Stimulated activated CD8-positive, alpha-beta memory T cell treated with anti-CD3 and anti-CD28 coated beads, Interleukin-7, amount 100 ng/mL, for 1 hour (primary cell): ENCODE measurements at places on chromosomes 6 and 20.

DNA sequence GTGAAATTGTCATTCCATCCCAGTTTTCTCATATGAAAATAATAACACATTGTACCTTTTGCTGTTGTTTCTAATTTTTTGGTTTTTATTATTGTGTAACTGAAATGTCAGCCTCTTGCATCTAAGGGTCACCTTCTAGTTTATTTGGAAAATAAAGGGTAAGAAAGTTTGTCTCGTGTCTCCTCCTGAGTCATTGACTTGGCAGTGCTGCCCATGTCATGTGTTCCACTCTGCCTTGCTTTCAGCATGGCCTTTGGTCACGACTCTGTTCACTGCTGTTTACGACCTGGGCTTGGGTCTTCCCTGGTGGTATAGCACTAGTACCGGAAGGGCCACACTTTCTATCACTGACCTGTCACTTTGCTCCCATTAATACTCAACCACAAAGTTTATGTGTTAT lies 171.4 kb upstream of the RSPO3 start:
- no peak for DNase-seq

DNA sequence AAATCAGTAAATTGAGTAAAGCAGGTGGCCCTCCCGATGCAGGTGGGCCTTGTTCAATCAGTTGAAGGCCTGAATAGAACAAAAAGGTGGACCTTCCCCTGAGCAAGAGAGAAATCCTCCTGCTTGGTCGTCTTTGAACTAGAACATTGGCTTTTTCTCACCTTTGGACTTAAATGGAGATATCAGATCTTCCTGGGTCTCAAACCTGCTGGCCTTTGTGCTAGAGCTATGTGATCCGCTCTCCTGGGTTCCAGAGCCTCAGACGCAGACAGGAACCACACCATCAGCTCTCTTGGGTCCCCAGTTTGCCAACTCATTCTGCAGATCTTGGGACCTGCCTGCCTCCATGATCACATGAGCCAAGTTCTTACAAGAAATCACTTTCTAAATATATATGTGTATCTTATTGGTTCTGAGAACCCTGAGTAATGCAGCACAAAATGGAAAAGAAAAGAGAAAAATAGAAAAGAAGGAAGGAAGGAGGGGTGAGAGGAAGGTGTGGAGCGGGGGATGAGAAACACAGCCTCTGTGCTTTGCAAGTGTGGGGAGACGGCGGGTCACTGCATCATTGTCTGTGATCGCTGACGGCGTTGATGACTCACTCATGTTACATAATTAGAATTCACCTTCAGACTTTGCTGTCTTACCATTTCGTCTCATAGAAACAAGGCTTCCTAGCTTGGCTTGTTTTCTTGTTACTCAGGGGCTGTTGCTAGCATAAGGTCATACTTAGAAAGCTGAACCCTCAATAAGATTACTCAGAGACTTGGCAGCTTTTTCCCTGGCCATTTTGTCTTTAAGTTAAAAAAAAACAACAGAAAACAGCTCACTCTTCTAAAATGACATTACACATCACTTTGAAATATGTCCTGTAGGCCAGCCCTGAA lies 85.7 kb upstream of the NEDD9 start:
- peak; percentile 34 for DNase-seq

- peak; percentile 83 for DNase-seq
These were observed 45.9 kb downstream of the FGD2 start for GRCh38 chr6:37051138-37052026.

GRCh38 chr6:15109338-15110090 lies 136.4 kb upstream of the JARID2 start:
- DNase-seq = no peak

- no peak for DNase-seq
These were observed 10.2 kb downstream of the COL20A1 start for GRCh38 chr20:63303095-63303666.

DNA sequence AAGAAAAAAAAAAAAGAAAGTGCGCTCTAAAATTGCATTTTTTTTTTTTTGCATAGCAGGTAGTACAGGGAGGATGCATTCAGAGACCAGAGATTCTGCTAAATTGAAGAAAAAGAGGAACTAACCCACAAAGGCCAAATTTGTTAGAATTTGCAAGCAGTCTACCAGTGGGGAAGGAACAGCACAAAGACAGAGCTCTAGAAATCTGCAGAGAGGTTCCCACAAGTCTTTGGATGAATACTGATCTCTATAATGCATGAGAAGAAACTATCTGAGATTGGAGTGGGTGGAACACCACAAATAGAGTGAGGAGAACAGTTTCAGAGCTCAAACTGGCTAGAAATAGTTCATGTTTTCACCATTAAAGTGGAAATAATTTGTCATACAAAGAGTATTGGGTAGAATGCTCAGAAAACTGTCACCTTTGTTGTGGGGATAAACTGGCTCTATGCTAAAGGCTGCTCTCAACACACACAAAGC lies 79.6 kb upstream of the AHI1 start:
- DNase-seq = no peak

DNA sequence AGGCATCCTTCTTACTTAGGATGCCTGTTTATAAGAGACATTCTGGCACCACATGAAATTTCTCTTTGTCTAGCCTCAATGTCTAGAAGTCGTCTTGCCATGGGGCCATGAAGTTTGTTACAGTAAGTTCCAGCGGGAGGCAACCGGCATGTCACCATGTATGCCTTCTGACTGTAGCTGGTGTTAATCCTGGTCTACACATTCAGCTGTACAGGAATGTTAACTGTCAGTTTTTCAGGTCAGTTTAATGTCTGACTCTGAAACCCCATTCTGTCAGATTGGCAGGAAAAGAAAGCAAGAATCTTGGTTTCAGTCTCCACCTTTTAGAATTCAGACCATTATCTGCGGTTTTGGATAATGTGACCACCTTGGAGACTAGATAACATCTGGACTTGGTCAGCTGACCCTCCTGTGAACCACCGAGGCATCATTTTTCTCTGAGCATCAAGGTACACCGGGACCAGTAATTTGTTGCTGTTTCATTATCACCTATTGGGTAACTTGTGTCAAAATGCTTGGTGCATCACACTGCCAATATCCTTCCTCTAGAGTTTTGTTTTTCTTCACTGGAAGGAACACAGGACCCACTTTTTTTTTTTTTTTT lies 228.7 kb downstream of the DOK5 start:
- DNase-seq = no peak

DNA sequence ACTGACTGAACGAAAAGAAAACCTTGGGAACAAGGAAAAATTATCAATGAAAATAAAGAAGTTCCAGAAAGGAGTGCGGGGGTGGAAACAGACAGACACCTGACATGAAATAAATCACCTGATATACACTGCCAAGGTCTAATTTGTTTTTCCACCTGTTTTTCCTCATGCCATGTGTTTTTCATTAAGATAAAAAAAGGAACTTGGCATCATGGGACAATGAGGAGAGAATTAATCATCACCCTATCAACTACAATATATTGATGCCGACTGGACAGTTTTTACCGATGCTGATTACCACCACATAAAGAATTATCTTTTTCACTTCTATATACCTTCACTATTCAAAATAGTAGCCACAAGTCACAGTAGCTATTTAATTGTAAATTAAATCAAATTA lies 233.2 kb downstream of the ARHGAP18 start:
- no peak for DNase-seq

DNA sequence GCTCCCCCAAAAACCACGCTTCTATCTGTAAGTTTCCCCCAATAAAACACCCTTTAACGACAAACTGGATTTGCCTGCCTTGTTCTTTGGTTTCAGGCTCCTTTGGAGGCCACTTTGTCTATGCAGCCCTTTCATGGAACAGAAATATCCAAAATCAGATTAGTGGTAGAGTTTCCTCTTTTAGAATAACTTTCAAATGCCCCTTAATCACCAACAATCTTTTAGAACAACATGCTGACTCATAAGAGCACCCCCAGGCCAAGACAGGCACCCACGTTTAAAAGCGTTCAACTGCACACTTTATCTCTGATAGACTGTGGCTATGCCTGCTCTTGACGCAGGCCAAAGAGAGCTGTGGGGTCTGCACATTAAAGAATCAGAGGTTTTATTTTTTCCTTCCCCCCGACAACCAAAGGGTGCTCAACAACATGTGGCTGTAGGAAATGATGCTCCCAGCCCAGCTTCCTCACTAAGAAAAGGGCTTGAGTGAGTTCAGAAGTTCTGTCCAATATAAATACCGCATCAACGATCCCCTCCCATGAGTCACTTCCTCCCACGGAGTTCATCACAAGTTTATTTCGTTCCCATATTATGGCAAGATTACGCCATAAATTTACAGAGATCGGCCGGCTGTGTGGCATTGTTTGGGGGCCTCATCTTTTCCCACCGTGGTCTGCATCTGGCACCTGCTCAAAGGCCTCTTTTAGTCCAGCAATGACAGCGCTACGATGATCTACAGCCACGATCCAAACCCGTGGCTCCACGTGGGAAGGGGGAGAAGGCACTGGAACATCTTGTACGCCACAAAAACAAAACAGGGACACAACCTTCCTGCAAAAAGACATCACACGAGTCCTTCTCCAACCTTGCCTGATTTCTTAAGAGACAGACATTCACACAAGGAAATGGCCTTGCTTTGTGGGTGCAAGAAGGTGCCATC lies 88.8 kb upstream of the NFATC2 start:
- DNase-seq = no peak
